ENCODE measurements at places on chromosomes 3 and 15.

- no peak for DNase-seq
Measured at GRCh38 chr3:160643994-160644393, 33.0 kb upstream of the ARL14 start.

DNA sequence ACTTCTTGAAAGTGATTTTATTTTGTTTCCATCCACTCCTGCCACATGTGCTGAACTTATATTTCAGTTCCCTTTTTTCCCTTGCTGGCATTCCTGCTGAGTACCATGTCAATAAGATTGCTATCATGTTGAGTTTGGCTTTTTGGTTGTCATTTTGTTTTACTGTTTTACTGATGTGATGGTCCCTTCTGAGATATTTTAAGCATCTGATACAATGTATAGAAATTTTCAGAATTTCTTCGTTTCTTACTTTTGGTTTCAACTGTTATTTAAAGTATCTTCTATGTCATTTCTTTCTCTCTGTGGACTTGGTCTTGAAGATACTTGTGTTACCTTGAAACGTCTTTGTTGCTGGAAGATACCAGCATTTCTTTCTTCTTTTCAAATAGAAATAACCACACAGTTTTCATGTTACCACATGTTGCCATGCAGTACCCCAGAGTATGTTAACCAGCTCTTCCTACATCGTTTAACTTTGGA, 14.1 kb downstream of the SIDT1 start:
- no peak for DNase-seq

DNA sequence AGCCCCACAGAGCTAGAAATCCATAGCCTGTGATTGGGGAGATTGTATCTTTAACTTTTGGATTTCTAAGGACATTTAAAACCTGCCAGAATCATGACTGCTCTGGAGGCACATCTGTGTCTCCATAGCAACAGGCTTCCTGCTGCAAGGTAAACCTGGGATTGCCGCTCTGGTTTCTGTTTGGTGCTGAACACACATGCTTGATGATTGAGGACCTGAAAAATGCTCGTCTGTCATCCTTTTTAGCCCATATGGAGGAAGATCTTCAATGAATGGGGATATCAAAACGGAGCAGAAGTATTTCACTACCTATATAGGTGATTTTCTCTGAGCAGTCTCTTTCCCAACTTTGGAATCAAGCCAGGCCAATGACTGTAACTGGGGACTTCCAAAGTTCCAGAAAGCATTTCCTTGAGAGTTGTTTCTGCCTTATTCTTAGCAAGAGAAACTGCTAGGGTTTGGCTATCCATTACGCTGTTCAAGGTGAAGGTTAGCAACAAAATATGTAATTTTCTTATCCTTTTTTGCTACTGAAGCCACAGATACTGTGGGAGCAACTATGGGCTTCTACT, 96.5 kb upstream of the TNIK start:
- DNase-seq: peak; percentile 37

GRCh38 chr3:7433073-7433472, 572.2 kb downstream of the GRM7 start:
- DNase-seq: no peak

- DNase-seq: no peak
Measured at GRCh38 chr15:55247766-55248427, 41.7 kb downstream of the RAB27A start.

GRCh38 chr15:101256757-101257156, 4.9 kb upstream of the CHSY1 start:
- no peak for DNase-seq

- DNase-seq: peak; percentile 52
Measured at GRCh38 chr3:128681369-128681829, 30.8 kb upstream of the RPN1 start.

GRCh38 chr15:32855942-32856341, 138.1 kb downstream of the GREM1 start:
- DNase-seq: no peak

GRCh38 chr3:16103472-16103871, 71.0 kb upstream of the GALNT15 start:
- DNase-seq: no peak

DNA sequence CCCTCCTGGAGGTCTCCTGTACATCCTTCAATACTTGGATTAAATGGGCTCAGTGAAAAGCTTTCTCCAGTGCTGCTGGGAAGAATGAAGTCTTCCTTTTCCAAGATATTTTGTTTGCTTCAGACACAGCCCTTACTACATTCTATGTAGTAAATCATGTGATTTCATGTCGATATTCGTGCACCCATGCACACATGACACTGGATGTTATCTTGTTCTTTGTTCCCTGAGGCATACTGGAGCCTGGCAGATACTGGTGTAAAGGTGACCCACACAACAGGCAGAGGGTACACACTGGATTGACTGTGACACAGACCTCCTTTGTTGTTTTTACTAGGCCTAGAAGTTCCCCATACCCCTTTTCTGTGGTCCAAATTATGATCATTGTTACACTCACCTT, 40.3 kb upstream of the ATP2C1 start:
- no peak for DNase-seq

- peak; percentile 86 for DNase-seq
Measured at GRCh38 chr3:142077859-142078500, 71.4 kb downstream of the TFDP2 start.

DNA sequence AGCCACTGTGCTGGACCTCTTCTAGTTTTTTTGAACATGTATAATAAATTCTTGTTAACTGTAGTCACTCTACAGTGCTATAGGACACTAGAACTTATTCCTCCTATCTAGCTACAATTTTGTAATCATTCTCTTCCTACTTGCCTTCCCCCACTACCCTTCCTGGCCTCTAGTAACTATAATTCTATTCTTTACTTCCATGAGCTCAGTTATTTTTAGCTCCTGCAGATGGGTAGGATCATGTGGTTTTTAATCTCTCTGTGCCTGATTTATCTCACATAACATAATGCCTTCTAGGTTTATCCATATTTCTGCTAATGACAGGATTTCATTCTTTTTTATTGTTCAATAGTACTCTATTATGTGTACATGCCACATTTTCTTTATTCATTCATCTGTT, 113.2 kb upstream of the FGF7 start:
- DNase-seq: no peak

- DNase-seq: no peak
Measured at GRCh38 chr3:25354071-25354470, 74.0 kb upstream of the RARB start.

- DNase-seq: no peak
Measured at GRCh38 chr3:194723846-194724618, 38.3 kb downstream of the FAM43A start.

- DNase-seq: no peak
Measured at GRCh38 chr3:125470671-125471070, 49.3 kb downstream of the SNX4 start.

DNA sequence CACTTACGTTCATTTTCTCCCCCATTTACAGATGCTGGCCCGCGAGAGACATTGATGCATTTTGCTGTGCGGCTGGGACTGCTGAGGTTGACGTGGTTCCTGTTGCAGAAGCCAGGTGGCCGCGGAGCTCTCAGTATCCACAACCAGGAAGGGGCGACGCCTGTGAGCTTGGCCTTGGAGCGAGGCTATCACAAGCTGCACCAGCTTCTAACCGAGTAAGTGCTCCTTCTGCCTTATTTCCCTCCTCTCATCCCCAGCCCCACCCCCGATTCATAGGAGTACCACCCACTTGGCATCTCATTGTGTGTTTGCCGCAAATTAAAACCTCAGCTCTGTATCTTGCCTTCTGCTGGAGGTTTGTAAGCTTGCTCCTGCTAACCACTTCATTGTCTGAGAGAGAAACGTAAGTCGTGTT, 163.3 kb downstream of the AKAP13 start:
- DNase-seq: peak; percentile 79

- no peak for DNase-seq
Measured at GRCh38 chr15:39078026-39078425, 502.9 kb upstream of the THBS1 start.

- DNase-seq: peak; percentile 34
Measured at GRCh38 chr3:51024765-51025632, 350.3 kb downstream of the DOCK3 start.

DNA sequence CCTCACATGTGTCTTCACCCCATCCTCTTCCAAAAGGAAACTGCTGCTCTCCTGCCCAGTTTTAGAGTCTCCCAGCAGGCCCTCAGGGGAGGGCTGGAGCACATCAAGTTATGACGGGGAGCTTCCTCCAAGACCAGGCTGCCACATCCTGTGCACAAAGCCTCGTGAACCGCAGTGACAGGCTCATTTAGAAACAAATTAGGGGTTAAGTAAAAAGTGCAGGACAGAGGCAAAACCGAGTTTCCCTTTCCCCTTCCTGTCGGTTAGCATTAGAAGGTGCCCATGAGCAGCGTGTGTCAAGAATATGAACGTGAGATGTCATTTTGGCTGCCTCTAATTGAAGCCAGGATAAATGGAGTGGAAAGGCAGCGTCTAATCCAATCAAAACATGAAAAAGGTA, 199.7 kb downstream of the ARRDC4 start:
- no peak for DNase-seq

DNA sequence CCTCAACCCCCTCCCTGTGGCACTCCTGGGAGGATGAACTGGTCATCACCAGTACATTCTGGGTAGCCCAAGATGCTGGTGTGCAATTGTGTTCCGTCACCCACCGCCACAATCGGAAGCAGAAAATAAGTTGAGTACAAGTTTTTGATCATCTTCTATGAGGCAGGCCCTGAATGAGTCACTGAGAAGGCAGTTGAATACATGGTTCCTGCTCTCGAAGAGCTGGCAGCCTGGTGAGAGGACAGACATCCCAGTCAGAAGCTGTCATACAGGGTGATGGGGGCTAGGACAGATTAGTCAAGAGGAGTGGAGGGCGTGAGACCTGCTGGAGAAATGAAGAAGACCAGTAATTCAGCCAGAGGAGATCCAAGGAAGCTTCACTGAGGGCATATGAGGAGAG, 6.2 kb downstream of the CEMIP start:
- no peak for DNase-seq

GRCh38 chr3:46537316-46537715, 28.8 kb downstream of the LRRC2 start:
- no peak for DNase-seq

DNA sequence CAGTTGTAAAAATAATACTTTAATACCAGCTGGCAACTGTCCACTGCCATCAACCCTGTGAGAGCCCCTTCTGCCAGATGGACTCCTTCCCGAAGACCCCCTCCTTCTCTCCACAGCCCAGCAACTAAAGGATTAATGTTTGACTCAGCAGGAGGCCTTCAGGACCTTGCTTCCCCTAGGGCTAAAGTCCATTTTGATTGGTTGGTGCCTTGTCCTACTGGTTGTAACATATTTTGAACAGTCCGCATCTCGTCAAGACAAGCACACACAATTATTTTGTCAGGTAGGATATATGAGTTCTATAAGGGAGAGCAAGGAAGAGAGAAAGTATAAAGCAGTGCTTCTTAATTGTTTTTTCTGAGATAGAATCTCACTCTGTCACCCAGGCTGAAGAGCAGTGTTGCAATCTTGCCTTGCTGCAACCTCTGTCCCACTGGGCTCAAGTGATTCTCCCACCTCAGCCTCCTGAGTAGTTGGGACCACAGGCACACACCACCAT, 18.6 kb downstream of the ACOX2 start:
- no peak for DNase-seq

DNA sequence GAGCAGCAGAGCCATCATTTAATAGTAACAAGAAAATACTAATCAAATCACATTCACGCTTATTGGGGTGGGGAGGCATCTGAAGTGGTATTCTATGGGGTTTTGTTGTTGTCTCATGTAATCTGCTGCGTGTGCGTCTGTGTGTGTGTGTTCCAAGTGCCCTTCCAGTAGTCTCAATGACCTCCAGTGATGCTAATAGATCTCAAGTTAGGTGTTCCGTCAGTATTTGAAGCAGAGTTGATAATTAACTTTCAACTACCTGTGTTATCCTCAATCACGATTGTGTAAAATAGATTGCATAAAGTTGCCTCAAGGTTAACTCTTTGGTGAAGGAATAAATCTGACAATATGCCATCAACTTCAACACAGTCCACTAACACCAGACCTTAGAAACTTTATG, 375.0 kb downstream of the MECOM start:
- no peak for DNase-seq

All from NCI-H510A treated with DMSO at 0.1 percent for 48 hours (cell line).